ENCODE measurements at places on chromosomes 3 and 15.

GRCh38 chr3:106191211-106191610, 322.4 kb upstream of the CBLB start:
- DNase-seq: no peak

DNA sequence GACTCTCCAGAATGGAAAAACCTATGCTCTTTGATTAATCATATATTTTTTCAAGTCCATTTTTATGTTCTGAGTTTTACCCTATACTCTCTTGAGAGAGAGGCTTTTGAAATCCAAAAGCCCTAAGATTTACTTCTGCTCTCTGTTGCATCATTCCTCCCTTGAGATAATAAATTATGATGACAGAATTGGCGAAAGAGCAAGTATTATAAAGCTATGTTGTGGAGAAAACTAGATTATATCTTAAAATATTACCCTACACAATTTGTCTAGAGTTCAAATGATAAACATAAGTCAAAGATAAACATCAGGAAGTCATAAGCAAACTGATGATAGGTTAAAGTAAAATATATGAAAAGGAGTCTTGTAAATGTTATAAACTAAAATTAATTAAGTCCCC, 293.4 kb upstream of the MME start:
- no peak for DNase-seq

DNA sequence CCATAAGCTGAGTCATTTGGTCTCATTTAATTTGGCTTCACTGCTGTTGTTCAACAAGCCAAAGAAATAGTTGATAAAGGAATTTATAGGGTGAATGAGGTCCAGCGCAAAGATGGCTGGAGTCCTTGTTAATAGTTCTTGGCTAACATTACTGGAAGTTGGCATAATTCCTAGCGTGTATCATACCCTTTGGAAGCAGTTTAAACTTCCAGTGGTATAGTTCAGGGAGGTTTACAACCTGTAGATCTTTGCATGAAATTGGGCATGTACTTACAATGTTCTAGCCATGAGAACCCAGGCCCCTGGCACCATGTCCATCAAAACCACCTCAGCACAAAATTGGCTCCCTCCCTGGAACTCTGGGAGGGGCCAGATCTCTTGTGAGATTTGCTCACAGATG, 380.8 kb downstream of the LRTM1 start:
- no peak for DNase-seq

DNA sequence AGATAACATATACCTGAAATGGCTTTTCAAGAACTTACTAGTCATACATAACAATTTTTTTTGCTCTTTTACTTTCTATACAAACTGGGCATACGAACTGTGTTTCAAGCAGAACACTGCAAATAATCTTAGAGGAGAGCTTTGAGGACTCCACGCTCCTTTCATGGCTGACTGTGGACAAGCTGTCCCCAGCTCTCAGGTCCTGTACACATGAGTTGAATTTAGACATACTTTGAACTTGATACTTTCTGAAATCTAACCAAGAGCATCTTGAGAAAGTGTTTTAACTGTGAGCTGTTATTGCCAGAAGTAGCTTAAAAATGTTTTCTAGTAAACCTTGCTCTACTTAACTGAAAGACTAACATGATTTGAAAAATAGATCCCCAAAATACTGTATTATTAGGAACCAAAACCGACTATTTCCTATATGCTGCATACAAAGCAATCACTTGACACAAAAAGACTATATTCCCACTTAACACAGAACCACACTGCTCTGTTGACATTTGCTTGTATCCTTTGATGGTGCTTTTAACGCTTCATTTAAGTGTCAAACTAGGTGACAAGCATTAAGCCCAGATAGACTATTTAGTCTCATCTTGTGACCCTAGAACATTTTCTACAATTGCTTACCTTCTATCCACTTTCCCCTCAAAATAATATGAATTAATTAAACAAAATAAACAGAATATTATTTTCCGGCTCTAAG, 755.8 kb downstream of the ROBO1 start:
- no peak for DNase-seq

GRCh38 chr3:16255726-16256125, 9.0 kb downstream of the DPH3 start:
- no peak for DNase-seq

DNA sequence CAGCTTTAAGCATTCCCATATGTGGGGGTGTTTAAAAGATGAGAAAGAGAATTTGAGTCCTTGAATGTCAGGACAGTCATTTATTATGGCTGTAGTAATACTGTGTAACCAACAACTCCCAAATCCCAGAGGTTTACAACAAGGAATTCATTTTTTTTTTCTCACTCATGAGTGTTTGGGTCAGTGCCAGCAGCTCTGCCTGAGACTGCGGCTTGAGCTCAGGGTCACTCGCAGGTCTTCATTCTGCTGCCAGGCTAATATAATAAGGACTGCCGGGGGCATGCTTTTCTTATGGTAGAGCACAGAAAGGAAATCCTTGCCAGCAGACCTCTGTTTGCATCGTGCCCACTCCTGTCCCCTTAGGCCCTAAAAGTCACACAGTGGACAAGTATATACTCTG, 277.9 kb upstream of the LMCD1 start:
- no peak for DNase-seq

All from HL-60 (cell line).